ENCODE measurements at places on chromosomes 16 and 17. TPM values are rescaled to one million over a fixed set of nuclear protein-coding genes. Genes with fewer than 3 reads are reported as not detected.

DNA sequence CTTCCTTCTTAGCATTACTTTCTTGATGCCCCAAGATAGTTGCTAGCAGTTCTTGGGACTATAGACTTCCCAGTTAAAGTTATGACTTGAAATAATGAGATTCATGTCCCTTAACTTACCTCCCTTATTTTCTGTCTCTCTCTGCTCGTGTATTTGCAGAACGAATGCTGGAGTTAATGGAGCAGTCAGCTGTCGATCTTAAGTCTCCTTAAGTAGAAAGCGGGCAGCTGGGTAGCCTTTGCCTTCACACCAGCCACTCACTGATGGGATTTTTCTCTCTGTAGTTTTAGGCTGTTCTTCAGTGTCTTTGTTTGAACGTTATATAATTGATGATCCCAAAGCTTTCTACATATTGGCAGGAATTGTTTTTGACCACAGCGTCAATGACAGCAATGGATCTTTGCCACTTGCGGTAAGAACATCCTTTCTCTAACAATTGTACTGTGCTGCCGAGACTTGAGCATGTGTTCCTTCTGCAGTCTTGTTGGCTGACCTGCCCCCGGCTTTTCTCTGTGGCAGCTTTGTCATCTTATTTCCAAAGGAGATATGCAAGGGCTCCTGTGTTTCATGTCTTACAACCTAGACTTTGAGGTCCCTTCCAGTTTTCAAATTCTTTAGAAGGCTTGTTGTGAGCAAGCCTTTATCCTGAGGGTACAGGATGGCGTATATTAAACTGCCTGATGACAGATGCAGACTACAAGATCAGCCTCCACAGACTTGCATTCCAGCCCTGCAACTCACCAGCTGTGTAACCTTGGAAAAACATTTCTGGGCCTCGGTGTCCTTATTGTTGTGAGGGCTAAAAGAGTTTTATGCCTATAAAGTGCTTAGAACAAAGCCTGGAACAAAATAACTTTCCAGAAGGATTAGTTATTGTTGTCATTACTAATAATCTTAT, 25.1 kb upstream of the ABCA3 start:
- no peak for DNase-seq

GRCh38 chr17:12773153-12773552, 16.1 kb upstream of the ARHGAP44 start:
- DNase-seq: no peak

- no peak for DNase-seq
These were observed 10.1 kb downstream of the TBC1D24 start for GRCh38 chr16:2484898-2485508.

DNA sequence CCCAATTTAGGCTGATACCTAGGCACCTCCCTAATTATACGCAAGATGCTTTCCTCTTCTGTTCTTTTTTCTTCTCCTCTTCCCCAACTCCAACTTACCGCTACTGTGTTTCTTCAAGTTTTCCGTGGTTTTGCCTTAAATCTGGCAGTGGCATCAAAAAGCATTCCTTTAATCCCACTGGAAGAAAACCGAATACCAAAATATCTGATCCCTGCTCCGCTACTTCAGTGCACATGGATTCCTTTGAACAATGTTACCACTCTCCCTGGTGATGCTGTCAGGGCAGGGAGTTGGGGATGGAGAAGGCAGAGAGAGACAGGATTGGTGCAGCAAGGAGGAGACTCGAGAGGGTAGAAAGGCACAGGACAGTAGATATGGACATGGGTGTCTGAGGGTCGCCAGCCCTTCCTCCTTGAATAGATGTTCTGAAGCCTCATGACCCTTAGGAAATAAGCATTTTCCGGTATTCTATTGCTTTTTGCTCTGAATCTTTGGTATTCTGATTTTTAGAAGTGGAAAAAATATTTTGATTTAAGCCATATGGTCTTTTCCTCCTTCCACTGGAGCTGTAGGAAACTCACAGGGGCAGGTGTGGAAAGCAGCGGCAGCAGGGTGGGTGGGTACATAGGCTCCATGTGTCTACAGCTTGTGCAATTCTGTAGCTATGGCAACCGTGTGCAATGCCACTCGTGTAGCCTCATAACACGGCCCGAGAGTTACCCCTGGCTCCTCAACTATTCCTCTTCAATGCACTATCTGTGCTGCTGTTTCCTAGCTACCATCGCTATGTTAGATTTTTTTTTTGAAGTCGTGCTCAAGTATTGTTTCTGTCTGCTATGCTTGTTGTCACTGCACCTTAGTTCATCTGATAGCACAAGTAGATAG, 32.3 kb upstream of the TANC2 start:
- no peak for DNase-seq

The SLC6A4 gene
- not detected for total RNA-seq

The HOXB7 gene
- total RNA-seq: 22.4 TPM

Data from H4 (cell line).